ENCODE measurements at places on chromosomes 6 and 20.

DNA sequence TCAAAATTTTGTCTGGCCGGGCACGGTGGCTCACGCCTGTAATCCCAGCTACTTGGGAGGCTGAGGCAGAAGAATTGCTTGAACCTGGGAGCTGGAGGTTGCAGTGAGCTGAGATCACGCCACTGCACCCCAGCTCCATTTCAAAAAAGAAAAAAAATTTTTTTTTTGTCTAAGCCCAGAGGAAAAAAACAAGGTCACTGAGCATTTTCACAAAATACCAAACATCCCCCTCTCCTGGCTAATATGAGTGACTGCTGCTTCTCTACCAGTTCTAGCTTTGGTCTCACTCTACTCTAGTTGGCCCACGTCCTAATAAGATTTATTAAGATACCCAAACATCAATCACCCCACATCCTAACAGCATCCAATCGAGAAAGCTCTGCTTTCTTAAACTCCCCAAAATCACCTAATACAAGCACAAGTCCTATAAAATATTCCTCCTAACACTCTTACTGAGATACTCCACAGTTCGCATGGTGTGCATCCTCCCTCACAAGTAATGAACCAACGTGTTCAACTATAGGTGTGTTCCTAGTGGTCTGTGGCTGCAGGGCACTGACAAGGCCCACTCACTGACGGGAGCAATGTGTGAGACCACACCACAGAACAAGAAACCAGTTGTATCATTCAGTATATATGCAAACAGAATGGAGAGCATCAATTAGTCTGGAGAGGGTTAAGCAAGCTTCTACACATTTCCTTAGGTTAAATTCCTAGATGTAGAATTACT, 64.2 kb downstream of the FKBP5 start:
- no peak for DNase-seq

- DNase-seq: no peak
Measured at GRCh38 chr6:153031335-153031955, 28.9 kb upstream of the MTRF1L start.

- DNase-seq: no peak
Measured at GRCh38 chr20:49694450-49695071, 19.1 kb downstream of the B4GALT5 start.

DNA sequence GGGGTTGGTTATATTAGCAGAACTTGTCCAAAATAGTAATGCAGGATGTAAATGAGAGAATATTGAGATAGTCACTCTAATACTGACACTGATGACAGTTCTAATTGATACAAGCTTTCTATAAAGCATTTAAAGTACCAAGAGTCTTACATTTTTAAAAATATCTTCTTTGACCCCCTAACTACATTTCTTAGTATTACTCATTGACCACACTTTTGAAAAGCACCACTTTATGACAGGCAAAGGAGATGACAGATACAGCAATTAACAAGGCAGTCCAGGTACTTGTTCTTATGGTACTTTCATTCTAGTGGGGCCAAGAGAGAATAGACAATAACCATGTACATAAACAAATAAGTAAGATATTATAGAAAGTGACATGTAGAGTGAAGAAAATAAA, 139.4 kb upstream of the EYA4 start:
- no peak for DNase-seq

DNA sequence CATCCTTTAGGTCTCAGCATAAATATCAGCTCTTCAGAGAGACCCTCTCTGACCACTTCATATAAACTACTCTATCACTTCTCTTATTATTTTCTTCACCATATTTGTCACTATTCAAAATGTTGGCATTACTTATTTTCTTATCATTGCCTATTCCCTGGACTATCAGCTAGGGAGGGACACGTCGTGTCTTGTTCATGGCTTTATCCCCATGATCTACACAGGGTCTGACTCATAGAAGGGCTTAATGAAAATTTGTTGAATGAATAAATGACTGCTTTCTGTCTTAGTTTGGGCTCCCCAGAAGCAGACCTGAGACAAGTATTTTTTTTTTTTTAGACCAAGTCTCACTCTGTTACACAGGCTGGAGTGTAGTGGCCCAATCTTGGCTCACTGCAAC, 3.0 kb upstream of the CDK5RAP1 start:
- DNase-seq: no peak

Measured in progenitor cell of endocrine pancreas (in vitro differentiated cells).